ENCODE measurements at places on chromosomes 7 and 10.

GRCh38 chr10:15197276-15197675, 28.8 kb upstream of the NMT2 start:
- no peak for DNase-seq

DNA sequence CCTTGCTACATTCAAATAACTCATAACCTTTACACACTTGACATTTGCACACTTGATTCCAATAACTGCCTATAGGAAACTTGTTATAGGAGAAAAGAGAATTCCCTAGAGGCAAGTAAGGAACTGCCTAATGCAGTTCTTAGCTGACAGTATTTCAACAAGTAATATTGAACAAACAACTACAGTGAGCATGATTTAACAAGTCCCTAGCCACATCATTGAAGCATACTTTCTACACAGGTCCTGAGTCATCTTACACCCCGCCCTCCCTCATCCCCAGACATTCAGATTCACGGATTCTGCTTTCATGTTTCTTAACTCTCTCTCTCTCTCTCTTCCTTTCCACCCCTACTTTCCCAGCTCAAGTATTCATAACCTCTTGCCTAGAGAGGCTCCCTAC, 153.5 kb downstream of the LSM5 start:
- no peak for DNase-seq

- no peak for DNase-seq
These were observed 85.6 kb upstream of the PDCD4 start for GRCh38 chr10:110786172-110786571.

- no peak for DNase-seq
These were observed 494.9 kb upstream of the PODXL start for GRCh38 chr7:132051311-132051710.

GRCh38 chr7:157903710-157904109, 566.9 kb downstream of the DNAJB6 start:
- DNase-seq: no peak

GRCh38 chr10:3169673-3170072, 2.9 kb downstream of the PITRM1 start:
- no peak for DNase-seq

DNA sequence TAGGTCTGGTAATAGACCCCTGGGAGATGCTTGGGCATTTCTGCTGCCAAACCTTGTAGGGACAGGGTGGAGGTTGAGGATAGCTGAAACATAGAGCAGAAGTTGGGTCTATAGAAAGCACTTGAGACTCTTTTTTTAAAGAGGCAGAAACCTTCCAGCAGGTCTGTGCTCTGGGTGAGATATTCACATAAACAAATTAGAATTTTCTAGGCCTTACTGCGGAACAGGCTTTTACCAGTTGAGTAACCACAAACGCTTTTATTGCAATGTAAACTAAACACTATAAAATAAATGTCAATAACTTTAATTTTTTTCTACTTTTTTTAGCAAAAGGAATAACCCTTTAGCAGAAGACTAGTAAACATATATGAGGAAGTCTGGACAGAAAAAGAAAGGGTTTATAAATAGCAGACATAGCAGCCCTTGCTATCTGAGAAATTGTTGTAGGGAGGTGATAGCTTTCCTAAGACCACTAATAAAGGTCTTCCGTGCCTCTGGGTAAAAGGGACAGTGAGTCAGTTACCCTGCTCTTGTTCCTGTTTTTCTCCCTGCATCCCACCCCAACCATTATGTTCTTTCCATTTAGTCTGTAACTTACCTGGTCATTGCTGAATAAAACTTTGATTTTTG, 38.7 kb downstream of the CACNB2 start:
- no peak for DNase-seq

GRCh38 chr10:78774999-78775711, 293.6 kb upstream of the ZMIZ1 start:
- no peak for DNase-seq

DNA sequence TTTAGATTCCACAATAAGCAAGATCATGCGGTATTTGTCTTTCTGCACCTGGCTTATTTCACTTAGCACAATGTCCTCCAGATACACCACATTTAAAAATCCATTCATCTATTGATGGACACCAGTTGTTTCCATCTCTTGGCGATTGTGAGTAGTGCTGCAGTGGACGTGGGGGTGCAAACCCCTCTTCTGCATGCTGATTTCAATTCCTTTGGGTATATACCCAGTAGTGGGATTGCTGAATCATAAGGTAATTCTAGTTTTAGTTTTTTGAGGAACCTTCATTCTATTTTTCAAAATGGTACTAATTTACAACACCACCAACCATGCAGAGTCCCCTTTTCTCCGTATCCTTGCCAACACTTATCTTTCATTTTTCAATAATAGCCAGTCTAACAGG, 2.0 kb upstream of the ASB10 start:
- no peak for DNase-seq

GRCh38 chr7:90236721-90237289, 8.2 kb upstream of the CFAP69 start:
- no peak for DNase-seq

GRCh38 chr7:67311901-67312300, 315.3 kb downstream of the TYW1 start:
- no peak for DNase-seq

DNA sequence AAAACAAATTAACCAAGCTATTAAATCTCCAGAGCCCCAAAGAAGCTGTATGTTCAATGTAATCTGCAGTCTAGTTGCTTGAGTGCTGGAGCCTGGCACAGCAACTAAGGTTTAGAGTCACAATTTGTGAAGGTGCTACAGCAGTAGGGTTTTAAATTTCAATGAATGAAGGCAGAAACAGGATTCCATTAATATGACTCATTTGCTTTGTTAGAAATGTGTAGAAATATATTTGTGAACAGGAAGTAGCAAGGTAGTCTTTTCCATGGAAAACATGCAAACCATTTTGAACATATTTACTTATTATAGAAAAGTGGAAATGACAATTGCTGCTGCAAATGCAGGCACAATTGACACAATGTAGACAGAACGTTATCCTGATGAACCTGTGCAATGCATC, 149.0 kb upstream of the STEAP4 start:
- DNase-seq: no peak

DNA sequence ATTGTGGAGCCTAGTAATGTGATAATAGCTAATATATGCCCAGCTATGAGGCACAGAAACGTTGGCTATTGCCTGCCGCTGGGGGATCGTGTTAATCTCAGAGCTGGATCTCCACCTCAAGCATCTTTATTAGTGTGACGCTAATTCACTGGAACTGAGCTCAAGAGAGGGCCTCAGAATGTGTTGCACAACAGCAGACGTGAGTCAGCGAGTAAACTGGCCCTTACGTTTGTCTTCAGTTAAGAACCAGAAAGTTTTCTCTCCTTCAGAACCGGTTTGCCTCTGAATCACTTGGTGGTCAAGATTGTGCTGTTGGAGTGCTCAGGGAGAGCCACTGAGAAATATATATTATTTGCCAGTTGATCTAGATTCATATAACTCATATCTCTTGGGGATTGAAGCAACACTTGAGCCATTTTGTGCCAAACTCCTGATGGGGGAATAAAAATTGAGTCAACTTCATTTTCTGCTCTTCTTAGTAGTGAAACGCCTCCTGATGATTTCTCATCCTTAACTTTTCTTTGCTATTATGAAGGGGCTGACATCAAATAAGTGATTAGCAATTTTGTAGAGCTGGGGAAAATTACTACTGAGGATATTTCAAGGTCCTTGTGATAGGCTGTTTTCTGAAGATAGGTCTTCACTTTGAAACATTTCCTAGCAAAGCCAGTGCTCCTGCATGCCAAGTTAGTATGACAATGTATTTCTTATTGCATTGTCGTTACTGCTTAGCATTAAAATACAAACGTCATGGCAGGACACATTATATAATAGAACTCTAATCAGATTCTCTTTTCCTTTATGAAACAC, 22.3 kb downstream of the BZW2 start:
- no peak for DNase-seq

All from stimulated activated CD4-positive, alpha-beta T cell treated with anti-CD3 and anti-CD28 coated beads, Interleukin-4, amount 100 ng/mL, for 1 hour (primary cell).